Stimulated activated CD4-positive, alpha-beta T cell treated with anti-CD3 and anti-CD28 coated beads, Interleukin-4, amount 100 ng/mL, for 1 hour (primary cell): ENCODE measurements at places on chromosomes 13 and 19.

- no peak for DNase-seq
Measured at GRCh38 chr13:44726214-44726613, 150.1 kb upstream of the TSC22D1 start.

- no peak for DNase-seq
Measured at GRCh38 chr13:35966024-35966423, 165.2 kb downstream of the DCLK1 start.

DNA sequence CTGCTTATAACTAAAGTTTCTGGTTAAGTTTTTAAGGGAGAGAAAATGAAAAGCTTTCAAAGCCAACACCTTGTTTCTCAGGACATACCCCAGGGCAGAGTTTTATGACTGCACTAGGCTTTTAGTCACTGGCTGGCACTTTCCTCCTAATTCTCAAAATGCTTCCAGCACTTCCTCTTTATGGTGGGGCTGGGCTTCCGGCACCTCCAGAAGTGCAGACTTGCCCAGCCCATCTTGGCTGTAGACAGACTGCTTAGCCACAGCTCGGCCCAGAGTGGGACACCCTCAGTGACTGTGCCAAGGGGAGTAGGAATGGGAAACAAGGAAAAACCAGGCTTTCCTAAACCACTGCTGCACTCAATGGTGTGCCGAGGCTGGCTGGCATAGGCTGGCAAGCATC, 23.2 kb upstream of the GTF3A start:
- DNase-seq, result no peak

DNA sequence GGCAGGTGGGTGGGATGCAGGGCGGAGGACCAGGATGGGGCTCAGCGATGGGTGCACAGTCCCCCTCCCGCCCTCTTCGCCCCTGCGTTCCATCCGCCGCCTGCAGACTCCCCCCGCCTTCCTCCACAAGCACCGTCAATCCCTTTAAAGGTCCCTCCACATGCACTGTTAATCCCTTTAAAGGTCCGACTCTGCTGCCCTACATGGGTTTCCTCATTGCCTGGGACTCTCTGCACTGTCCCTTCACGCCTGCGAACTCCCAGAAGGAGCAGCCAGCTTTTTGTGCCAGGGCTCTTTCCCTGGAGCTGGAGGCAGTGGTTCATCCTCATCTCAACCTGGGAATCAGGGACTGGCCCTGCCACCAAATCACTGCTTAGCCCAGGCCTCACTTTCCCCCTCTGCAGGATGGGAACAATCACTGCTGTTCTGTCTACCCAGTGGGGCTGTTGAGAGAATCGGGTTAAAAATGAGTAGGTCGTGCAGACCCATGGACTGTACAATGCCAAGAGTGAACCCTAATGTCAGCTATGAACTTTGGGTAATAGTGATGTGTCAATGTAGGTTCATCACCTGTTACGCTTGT, 20.4 kb downstream of the ZNF574 start:
- no peak for DNase-seq

DNA sequence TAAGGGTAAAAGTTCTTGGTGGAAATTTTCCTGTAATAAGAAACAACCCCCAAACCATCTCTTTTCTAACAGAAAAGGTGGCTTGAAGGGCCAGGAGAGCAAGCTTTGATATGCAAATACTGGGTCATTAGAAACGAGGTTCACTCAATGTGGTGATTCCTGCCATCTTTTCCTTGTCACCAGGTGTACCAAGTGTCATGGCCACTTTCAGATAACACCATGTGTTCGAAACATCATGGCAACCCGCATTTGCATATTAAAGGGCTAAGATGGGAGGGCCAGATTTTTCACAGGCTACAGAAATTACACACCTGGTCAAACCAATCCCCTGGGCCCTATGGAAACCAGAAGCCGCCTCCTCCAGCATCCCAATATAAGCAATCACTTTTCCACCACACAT, 15.3 kb downstream of the LGALS16 start:
- DNase-seq, result no peak

GRCh38 chr19:48372904-48373303, 8.7 kb downstream of the SYNGR4 start:
- no peak for DNase-seq

DNA sequence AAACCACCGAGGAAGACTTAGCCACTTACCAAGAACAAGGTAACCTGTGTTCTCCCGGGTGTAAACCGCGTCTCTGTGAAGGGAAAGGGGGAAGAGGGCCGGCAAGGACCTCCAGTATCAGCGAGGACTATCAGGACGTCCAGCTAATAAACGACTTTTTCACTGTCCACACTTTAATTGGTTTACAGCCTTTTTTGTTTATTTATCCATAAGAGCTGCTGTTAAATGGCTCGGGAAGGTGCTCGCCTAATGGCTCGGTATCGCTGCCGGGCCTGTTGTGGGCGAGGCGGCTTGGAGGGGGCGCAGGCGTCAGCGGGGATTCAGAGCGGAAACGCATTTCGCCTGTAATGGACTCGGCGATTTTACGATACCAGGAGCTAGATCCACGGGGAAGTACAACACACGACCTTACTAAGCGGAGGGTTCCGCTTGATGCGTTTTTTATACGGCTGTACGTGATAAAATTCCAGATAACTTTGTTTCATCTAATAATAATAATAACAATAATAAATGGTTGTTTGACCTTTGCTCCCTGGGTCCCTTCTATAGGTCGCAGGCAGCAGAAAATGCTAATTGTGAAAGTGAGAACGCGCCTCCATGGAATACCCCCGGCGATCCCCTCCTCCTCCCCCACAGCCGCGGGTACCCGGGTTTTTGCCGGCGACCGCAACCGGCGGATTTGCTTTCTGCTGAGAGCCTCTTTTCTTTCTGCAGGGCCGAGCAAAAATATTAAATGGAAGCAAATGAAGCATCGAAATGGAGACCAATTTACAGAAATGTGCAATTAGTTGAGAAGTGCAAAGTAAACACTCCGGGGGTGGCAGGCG, 2.5 kb upstream of the PDX1 start:
- DNase-seq, result no peak

- no peak for DNase-seq
Measured at GRCh38 chr13:31949486-31949885, 82.1 kb upstream of the FRY start.

GRCh38 chr13:41809962-41810361, 150.9 kb downstream of the VWA8 start:
- DNase-seq, result no peak

DNA sequence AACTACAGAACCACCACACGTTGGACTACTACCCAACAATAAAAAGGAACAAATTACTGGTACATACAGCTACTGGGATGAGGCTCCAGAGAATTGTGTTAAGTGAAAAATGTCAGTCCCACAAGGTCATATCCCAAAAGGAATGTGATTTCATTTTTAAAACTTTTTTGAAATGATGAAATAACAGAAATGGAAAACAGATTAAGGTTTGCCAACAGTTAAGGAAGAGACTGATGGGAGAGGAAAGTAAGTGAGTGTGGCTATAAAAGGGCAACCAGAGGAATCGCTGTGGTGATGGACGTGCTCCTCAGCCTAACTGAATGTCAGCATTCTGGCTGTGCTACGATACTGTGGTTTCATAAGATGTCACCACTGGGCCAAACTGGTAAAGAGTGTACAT, 512.8 kb downstream of the UQCRFS1 start:
- no peak for DNase-seq

DNA sequence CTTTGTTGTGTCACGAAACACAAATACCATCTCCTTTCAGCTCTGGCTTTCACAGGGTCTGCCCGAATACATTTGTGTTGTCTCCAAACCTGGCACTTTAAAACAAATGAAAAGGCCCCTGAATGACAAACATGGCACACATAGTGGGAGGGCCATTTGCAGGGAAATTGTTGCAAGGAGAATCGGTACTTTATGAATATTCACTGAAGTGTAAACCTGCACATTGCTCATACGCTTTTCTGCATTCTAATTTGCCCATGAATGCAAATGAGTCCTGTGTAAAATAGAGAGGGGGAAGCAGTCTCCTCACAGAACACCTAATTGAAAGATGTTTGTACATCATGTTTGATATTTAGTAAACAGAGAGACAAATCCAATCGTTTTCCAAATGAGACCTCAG, 82.7 kb upstream of the PCDH8 start:
- no peak for DNase-seq

DNA sequence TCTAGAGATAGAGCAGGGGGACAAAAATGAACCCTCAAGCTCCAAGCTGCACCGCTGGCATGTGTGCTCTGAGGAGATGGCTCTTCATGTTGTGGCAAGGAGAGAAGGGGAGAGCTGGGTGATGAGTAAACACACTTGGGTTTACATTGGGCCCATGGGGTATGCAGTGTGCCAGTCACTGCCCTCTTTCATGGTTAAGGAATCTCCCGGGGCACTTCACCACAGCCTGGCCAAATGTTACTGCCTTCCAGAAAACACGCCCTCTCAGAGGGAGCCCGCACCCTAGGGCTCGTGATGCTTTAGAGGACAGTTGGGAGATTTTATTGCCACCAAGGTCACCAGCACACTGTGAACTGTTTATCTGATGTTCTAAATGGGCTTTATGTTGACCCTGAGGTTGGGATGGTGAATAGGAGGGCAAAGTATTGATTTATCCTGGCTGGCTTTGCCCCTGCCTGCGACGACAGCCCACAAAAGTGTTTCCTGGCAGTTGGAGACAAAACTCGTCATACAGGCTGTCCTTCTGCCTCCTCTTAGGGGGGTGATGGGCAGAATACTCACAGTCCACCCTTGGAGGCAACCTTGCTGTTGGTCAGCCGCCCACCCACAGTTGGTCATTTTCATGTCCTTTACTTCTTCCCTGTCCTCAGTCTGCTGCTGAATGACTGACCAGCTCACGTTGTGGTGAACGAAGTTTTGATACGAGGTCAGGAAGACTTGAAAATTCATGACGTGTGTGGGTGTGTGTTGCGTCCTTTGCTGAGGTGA, 156.9 kb downstream of the STK24 start:
- DNase-seq, result no peak

- no peak for DNase-seq
Measured at GRCh38 chr19:46728208-46728607, 11.3 kb upstream of the PRKD2 start.

DNA sequence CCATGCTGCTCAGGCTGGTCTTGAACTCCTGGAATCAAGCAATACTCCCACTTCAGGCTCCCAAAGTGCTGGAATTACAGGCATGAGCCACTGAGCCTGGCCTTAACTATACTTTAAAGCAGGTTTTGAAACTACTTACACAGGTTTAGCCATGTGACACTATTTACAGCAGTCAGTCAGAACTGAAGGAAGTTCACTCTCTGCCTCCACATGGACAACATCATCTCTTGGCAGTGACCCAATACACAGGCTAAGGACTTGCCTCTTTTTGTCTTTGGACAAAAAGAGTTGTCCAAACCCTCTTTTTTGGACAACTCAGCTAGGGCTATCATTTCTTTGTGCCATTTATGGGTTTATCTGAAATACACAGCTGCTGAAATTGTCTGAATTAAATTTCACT, 89.0 kb upstream of the CLDN10 start:
- DNase-seq, result no peak

DNA sequence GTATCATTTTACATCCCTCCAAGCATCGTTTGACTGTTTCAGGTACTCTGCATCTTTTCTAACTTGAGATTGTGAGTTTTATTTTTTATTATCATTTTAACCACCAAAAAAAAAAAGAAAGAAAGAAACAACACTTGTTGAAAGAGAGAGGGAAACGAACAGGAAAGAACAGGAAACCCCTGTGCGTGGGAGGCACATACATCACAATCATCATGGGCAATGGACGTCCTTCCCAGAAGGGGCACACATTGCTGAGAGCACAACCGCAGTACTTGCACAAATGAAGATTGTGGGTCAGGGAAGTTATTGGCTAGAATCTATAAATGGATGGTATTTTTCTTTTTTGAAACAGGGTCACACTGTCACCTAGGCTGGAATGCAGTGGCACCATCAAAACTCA, 1.7 kb downstream of the CLC start:
- DNase-seq, result no peak

DNA sequence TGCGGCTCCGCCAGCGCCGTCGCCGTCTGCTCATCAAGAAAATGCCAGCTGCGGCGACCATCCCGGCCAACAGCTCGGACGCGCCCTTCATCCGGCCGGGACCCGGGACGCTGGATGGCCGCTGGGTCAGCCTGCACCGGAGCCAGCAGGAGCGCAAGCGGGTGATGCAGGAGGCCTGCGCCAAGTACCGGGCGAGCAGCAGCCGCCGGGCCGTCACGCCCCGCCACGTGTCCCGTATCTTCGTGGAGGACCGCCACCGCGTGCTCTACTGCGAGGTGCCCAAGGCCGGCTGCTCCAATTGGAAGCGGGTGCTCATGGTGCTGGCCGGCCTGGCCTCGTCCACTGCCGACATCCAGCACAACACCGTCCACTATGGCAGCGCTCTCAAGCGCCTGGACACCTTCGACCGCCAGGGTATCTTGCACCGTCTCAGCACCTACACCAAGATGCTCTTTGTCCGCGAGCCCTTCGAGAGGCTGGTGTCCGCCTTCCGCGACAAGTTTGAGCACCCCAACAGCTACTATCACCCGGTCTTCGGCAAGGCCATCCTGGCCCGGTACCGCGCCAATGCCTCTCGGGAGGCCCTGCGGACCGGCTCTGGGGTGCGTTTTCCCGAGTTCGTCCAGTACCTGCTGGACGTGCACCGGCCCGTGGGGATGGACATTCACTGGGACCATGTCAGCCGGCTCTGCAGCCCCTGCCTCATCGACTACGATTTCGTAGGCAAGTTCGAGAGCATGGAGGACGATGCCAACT, 24.4 kb upstream of the KCTD15 start:
- DNase-seq, result no peak
